SJSA1 (cell line): ENCODE measurements at places on chromosomes 6 and 20. TPM values are rescaled to one million over a fixed set of nuclear protein-coding genes. Genes with fewer than 3 reads are reported as not detected.

DNA sequence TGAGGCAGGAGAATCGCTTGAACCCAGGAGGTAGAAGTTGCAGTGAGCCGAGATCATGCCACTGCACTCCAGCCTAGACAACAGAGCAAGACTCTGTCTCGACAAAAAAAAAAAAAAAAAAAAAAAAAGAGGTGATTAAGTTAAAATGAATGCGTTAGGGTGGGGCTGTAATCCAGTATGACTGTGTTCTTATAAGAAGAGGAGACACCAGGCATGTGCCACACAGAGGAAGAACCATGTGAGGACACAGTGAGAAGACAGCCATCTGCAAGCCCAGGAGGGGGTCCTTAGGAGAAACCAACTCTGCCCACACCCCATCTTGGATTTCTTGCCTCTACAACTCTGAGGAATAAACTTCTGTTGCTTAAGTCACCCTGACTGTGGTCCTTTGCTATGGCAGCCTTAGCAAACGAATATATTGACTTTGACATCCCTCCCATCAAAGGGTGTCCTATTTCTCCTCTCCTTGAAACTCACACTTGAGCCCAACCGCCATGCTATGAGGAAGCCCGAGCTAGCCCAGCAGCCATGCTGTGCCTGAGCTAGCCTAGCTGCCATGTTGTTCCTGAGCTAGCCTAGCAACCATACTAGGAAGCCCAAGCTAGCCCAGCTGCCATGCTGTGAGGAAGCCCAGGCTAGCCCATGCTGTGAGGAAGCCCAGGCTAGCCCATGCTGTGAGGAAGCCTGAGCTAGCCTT lies 15.8 kb upstream of the PPP1R16B start:
- no peak for DNase-seq

Gene SRSF12
- total RNA-seq, result 0.72 and 2.8 TPM in 2 replicates

DNA sequence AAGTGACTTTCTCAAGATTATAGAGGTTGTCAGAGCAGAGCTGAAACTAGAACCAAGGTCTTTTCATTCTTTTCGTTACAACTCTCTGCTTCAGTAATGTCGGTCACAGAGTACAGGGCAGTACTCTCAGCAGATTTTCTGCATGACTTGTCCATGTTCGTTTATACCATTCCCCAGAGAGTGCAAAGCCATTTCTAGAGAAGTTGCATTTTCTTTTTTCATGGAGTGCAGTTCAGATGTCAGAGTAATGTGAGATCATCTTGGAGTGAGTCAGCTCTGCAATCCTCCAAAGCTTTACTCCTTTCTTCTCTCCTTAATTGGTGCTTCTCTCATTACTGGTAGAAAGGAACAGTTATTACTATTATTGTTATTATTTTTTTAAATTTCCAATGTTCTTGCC lies 115.6 kb upstream of the B3GAT2 start:
- no peak for DNase-seq

GRCh38 chr20:19274001-19274400 lies 61.6 kb downstream of the SLC24A3 start:
- DNase-seq, result no peak

- no peak for DNase-seq
These were observed 162.2 kb downstream of the NKAIN2 start for GRCh38 chr6:123965894-123966293.

DNA sequence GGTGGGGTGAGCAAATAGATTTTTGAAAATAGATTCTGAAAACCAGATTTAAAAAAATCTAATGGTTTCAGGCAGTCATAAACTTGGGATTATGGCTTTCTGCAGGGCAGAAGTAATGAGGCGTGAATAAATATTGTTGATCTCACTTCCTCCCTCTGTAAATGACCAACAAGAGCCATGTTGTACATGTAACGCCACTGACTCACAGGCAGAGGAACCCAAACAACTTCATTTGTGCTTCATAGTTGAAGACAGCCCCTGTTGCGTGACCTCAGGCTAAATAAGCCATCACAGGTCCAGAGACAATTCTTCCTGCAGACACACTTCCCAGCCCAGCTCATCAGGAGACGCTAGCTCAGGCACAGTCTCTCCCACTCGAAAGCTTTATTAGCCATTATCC lies 59.1 kb upstream of the F13A1 start:
- no peak for DNase-seq
